ENCODE measurements at places on chromosomes 5 and 9. TPM values are rescaled to one million over a fixed set of nuclear protein-coding genes. Genes with fewer than 3 reads are reported as not detected.

DNA sequence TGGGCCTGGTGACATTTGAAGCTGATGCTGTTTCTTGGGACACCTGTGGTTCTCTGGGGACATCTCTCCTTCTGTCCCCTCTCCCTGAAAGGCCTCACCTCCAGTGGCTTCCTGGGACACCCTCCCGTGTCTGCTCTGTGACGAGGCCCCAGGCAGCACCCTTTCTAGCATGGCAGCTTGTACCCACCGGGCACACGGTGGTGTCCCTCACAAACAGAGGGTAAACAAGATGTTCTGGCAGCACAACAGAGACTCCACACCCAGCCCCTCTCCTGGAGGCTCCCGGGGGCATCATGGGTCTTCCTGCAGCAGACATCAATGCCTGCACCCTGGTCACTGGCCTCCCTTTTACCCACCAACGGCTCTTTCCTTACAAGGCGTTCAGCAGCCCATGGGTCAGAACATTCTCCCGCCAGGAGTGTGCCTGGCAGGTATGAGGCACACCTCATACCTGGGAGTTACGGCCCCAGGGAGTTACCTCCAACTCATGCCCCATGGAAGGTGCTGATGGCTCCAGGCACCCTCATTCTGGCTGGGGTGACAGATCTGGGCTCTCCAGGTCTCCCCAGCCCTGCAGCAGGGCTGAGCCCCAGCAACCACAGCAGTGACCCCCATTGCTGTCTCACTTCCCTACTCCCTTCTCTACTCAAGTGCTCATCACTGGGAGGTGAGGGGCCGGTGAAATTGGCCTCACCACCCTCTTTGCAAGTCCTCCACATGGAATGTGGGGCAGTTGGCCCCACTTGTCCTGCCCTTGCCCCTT, 51.1 kb downstream of the BARX1 start:
- no peak for DNase-seq

GRCh38 chr5:150590979-150591695, 49.3 kb upstream of the SYNPO start:
- no peak for DNase-seq

DNA sequence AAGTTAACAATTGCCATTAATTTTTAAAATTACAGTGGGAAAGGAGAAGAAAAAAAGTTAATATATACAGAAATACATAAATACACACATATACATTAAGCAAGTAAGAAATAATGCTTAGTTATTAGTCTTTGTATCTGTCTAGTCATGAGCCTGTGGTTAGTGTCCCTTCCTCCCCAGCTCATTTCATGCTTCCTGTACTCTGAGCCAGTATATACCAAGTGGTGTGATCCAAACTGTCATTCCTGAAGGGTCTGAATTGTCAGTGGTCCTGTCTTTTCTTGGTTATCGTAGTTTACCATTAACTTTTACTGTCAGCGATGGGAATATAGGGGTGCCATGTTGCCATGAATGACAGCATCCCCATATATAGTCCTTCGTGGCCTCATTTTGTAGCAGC, 24.2 kb upstream of the STOM start:
- DNase-seq: no peak

The EQTN gene
- polyA plus RNA-seq: not detected

The SMIM3 gene
- polyA plus RNA-seq: 5.5 TPM

All from CD4-positive, CD25-positive, alpha-beta regulatory T cell (primary cell).